ENCODE measurements at places on chromosomes 11 and 22.

DNA sequence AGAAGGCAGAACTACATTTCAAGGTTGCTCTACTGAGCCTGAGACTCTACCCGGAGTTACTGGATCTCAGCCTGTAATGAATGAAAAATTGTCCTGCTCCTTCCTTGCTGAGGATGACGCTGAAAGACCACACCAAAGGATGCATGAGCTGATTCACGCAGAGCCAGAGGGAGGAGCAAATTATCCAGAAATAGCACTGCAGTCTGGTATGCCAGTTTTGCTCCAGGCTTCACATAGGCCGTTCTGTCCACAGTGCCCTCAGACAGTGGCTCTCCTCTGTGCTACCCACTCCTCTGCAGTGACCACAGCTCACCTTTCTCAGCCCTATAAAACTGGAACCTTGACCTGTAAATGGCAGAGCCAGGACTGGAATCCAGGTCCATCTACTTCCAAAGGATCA, 79.3 kb upstream of the GALNT18 start:
- DNase-seq = no peak

GRCh38 chr11:35105319-35106079, 33.5 kb upstream of the CD44 start:
- no peak for DNase-seq

DNA sequence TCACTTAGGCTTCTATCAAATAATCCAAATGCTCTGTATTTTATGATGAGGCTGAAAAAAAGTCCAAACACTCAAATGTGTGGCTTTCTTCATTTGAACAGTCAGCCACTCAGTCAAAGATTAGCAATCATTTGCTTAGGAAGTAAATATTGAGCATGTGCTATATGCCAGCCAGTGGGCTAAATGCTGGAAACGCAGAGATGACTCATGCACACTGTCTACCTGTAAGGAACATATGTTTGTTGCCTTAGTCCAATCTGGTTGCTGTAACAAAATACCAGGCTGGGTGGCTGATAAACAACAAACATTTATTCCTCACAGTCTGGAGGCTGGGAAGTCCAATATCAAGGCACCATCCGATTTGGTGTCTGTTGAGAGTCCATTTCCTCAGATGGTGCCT, 617.3 kb downstream of the NTM start:
- DNase-seq = no peak

DNA sequence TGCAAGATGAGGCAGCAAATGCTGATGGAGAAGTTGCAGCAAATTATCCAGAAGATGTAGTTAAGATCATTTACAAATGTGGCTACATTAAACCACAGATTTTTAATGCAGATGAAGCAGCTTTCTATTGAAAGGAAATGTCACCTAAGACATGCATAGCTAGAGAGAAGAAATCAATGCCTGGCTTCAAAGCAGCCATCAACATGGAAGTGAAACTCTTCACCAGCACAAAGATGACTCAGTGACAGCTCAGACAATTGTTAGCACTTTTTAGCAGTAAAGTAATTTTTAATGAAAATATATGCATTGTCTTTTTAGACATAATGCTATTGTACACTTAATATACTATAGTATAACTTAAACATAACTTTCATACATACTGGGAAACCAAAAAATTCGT, 71.4 kb downstream of the FANCF start:
- DNase-seq = no peak

All from HFF-Myc (cell line).